ENCODE measurements at places on chromosomes 2 and 18. TPM values are rescaled to one million over a fixed set of nuclear protein-coding genes. Genes with fewer than 3 reads are reported as not detected.

DNA sequence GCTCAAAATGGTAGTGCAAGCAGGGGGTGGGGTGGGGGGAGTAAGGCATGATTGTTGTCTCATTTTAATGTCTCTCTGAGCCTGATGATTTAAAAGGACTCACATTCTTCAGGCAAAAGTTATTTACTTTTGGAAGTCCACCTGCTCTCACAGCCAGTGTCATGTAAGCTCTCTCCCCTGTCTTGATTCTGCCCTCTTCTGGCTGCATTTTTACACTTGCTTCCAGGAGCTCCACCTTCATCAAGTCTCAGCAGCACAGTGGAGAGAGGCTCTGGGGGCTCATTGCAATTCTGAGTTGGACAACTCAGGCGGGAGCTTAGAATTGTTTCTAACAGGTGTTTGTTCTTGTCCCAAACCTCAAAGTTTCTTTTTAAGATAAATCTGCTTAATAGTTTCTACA, 39.2 kb downstream of the GNAL start:
- peak; percentile 41 for DNase-seq

- DNase-seq, result no peak
These were observed 44.6 kb downstream of the ATIC start for GRCh38 chr2:215356334-215356947.

DNA sequence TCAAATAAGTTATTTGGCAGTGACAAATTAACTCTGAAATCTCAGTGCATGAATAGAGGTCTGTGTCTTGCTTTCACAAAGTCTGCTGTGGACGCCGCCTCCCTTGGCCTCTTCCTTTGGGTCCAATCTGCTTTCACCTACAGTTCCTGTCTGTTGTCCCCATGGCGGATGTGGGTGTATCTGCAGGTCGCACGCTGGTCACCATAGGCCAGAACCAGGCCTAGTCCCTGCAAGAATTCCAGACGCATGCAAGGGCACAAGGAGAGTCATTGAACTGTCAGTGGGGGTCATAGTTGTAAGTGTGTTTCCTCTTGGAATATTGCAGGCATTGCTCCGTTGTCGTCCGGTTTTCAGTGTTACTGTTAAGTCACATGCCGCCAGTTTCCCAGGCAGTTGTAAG, 7.4 kb downstream of the SOCS6 start:
- DNase-seq, result no peak

DNA sequence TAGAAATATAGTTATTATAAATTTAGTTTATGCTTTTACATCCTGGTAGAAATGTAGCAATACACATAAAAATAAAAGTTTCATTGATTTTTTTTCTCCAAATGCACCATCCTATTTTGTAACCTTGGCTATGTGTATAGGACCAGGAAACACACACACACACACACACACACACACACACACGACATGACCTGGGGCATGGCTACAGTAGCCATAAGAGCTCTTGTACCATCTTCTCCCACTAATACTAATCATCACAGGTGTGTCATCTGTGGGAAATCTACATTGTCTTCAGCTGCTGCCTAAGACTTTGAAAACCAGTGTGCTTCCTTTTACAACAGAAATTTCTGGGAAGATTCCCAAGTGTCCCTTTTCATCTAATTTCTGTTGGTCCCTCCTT, 144.3 kb downstream of the MCFD2 start:
- DNase-seq, result no peak

- no peak for DNase-seq
These were observed 778.5 kb downstream of the ERBB4 start for GRCh38 chr2:211760103-211760502.

GRCh38 chr2:235138339-235138738, 186.5 kb downstream of the SH3BP4 start:
- DNase-seq, result no peak

- no peak for DNase-seq
These were observed 216.4 kb downstream of the BCL2 start for GRCh38 chr18:63102941-63103744.

GRCh38 chr2:233464531-233465240, 101.9 kb downstream of the USP40 start:
- no peak for DNase-seq

- DNase-seq, result no peak
These were observed 37.8 kb downstream of the GCG start for GRCh38 chr2:162114271-162114670.

- no peak for DNase-seq
These were observed 70.7 kb upstream of the HNRNPA3 start for GRCh38 chr2:177141866-177142265.

DNA sequence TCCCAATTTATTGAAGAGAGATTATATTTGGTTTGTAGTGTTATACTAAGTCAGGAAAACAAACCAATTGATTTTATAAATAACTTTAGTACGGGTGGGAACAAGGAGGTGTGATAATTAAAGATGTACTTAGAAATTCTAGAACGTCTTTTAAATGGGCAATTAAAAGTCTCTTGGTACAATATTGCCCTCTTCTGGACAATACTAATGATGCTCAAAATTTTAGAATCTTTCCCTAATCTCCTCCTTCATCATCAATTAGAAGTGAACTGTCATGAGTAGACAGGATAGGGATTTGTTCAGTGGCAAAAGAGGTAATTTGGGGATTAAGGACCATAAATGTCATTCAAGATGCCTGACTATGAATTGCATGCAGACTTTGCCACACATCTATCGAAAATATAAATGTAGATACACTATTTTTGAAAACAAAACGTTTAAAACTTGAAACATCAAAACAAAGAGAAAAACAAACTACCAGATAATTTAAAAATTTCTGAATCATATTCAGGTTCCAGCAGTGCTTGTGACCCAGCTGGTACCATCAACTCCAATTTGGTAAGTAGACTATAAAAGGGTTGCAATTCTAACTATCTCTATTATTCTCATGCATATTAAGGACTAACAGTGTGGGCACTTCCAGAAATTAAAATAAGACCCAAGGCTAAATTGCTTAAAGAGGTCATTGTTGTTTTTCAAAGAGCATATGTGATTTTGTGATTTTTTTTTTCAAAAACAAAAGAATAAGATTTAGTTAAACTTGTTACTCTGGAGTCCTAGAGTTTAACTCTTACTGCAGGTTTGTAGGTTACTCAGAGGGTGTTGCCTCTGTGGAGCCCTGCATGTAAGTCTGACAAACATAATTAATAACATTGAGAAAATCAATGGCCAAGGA, 123.5 kb downstream of the LAMA3 start:
- peak; percentile 46 for DNase-seq

DNA sequence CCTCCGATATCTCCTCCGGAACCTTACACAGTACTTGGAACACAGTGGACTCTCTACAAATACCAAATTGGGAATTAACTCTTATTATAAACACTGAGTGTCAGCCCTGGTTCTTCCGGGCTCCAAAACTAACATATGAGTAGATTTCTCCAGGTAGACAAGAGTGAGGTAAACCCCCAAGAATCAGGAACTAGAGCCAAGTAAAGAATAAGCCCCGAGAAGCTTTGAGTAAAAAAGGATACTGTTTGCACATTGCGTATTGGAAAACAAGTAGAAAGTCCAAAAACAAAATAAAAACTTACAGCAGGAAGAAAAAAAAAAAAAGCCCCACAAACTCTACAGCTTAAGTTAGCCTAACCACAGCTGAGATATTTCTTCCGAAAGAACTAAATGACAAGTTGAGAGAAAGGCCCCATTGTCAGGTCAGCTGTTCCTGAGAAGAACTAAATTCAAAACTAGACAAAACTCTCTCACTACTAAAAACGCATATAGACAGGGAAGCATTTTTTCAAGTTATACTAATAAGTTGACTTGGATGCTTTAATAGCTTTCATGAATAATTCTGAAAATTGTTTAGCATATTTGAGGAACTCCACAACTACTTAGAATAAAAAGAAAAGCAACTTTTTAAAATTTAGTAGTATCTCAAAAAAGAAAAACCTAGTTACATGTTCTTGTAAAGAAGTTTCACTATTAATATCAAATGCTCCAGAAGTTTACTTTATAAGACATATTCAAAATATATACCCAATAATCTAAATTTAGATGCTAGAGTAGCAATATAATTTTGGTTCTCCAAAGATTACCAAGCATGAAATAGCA, 4.3 kb upstream of the HAAO start:
- DNase-seq, result no peak

- no peak for DNase-seq
These were observed 22.6 kb downstream of the DIPK1C start for GRCh38 chr18:74434466-74434865.

DNA sequence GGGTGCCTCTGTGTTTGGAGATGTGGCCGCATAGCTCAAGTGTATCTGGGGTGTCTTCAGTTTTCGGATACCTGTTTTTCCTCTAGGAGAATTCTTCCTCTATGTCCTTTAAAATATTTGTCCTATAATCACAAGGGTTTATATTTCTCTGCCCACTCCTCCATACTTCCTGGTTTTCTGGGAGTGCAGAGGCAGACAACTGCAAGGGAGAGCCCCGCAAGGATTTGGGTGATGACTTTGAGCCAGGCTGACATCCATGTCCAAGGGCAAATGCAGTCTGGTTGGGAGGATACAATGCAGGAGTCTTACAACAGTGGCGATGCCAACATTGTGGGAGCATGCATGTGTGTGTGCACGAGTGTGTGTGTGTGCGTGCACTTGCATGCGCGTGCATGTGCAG, 2.1 kb downstream of the IL1RL1 start:
- no peak for DNase-seq

DNA sequence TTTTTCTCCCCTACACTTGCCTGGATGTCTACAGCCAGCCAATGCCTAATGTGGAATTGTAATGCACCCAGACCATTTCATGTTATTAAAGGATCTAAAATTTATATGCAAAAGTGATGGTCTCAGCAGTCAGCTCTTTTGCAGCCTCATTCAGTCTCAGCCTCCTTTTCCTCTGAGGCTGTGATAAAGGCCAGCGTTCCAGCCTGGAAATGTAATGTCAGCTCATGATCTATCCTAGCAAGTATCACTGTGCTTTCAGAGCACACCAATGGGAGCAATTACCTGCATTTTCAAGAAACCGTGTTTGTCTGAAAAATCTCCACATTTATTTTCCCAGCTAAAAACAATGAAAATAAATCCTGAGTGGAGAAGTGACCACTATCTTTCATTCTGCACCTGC, 274.6 kb downstream of the CDH20 start:
- no peak for DNase-seq

Gene SGPP2
- total RNA-seq, result not detected

Gene MC4R
- not detected for total RNA-seq

Gene C2orf80
- total RNA-seq, result not detected

Gene FOXD4L1
- total RNA-seq, result 0.80 TPM

Gene ABCG8
- not detected for total RNA-seq

Gene ADGRF3
- 3.9 TPM for total RNA-seq

Gene TCF23
- not detected for total RNA-seq
